Left renal pelvis (tissue), 4 donors: ENCODE measurements at places on chromosomes 1 and 21.

DNA sequence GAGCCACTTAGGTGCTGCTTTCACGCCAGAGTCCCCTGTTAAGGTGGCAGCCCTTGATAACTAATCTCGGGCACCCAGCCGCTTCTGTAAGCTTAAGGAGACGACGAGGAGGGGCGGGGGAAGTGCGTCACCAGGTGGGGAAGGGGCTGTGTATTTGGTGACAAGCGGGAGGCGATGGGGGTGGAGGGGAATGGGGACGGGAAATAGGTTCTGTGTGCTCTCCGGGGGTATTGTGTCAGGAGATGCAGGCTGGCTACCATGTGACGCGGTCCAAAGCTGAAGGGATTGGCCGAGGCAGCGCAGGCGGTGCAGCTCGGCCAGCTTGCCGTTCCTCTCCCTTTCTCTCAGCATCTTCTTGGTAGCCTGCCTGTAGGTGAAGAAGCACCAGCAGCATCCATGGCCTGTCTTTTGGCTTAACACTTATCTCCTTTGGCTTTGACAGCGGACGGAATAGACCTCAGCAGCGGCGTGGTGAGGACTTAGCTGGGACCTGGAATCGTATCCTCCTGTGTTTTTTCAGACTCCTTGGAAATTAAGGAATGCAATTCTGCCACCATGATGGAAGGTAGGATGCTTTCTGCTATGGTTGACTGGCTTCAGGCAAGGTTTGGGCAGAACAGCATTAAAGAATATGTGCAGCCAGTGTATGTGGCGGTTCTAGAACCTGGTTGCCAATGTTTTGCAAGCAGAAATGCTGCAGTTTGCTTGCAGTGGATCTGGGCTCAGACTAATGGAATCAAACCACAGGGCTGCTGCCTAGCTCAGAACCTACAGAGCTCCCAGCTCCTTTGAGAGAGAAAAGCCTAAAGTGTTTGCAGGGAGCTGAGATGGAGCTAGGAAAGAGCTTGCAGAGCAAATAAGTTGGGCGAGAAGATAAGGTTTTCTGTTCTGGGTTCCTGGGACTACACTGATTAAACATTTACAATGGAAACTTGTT lies at the start of gene SGIP1:
TSS of gene SGIP1 (plus strand) at position 350 of the 937 bp plus-strand sequence. CDS start at position 556, 206 bp downstream.
- DNase-seq, result no peak

GRCh38 chr21:16900685-16901084 lies 612.2 kb upstream of the CXADR start:
- DNase-seq, result no peak

DNA sequence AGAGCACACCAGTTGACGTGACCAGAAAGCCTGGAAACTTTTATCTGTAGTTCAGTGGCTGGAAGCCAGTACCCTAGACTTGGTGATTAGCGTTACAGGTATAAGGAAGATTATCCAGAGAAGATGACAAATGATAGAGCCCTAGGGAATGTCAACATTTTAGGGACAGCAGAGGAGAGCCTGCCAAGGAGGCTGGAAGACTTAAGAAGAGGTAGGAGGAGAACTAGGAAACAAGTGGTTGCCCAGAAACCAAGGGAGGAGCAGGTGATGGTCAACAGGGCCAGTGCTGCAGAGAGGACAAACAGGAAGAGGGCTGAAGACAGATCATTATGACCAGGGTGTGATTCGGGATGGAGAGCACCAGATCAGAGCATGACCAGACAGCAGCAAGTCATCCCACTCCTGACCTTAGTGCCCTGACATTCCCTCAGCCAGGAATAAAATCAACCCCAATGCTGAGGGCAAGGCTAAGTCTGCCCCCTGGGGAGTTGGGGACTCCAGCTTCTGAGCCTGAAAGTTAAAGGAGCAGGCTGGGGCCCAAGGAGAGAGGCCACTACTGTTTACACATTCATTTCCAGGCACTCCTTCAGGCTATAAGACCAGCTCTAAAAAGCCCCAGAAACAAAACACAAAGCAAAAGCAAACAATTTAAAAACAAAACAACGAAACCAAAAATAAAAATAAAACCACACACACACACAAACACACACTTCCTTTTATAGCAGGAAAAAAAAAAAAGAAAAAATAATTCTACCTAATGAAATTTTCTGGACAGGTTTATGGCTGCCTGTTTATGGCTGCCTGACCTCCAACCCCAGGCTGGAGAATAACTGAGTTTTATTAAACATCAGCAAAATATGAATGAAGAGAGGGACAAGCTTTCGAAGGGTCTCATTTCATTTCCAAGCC lies 48.6 kb upstream of the LRRC52 start:
- DNase-seq, result no peak

DNA sequence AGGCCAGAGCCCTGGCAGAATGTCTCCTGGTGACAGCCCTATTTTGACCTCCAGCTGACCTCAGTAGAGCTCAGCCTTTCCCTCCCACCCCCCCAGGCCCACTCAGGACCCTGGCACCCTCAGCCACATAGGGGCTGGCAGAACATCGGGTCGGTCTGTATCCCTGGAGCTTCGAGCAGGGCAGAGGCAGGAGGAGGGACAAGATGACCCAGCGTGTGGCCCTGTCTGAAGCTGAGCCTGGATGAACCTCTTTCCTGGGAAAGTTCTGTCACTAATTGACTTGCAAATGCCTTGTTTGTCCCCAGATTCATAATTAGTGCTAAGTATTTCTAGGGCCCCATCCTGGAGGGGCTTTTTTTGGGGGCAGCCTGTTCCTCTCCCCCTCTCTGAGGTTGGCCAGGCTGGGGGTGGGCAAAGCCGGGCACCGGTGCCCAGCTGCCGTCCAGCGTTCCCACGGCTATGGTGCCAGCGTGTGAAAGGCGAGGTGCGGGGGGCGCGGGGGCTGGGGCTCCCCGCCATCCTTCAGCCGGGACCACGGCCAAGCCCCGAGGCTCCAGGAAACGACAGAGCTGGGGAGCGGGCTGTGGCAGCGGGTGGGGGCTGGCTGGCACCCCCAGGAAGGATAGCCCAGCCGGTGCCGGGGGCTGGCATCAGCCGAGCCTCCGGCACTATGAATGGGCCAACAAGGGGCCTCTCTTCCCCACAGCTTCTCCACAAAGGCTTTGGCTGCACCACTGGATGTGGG lies 31.4 kb downstream of the RHBG start:
- DNase-seq, result no peak

GRCh38 chr1:3776231-3776961 lies 3.8 kb downstream of the SMIM1 start:
- DNase-seq, result no peak

DNA sequence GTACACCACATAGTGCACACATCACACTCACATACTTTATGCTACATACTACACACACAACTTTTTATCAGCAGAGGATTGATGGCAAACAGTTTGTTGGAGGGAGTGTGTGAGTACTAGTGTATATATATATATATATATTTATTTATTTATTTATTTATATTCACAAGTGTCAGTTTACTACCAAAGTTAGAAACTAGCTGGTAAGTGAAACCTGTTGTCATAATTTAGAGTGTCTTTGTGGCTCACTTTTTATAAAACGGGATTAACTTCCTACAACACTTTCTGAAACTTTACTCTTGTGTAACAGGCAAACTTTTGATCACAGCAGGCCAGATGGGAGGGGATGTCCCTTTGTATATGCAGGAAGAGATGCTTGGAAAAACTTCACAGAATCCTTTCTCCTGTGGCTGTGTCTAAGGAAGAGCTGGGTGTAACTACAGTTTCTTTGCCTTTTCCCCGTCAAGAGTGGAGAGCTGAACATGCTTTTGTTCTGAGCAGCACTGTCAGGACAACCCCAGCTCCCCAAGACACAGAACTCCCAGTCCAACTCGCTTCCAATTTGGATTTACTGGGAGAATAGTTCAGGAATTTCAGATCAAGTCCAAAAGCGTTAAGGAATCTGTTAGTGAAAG lies 1.9 kb upstream of the SAMD13 start:
- DNase-seq, result no peak

DNA sequence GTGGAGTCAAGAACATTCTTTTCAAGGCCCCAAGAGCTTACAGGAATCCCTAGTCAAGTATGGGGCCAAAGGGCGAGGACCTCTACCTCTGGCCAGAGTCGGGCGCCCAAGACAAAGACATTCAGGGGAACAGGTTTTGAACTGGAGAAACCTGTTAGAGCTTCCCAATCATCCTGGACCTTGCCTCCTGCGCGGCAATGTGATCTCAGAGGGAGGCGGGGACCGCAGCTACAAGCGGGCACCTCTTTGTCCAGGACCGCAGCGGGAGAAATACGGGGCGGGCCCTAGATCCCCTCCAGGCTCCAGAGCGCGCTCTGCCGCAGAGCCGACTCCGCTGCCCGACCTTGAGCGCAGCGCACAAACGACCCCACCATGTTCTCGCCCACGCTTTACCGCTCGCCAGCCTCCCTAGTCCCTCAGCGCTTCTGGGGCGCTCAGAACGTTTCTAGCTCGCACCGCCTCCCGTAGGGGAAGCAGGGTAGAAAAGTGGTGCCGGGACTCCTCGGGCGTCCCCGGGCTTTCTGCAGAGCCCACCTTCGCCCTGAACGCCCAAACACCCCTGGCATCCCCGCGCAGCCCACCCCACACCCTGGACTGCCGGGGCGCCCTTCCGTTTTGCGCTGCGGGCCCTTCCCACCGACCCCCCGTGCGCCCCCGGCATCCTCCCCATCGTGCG lies 28.1 kb downstream of the RABIF start:
- DNase-seq, result peak; percentile 38

DNA sequence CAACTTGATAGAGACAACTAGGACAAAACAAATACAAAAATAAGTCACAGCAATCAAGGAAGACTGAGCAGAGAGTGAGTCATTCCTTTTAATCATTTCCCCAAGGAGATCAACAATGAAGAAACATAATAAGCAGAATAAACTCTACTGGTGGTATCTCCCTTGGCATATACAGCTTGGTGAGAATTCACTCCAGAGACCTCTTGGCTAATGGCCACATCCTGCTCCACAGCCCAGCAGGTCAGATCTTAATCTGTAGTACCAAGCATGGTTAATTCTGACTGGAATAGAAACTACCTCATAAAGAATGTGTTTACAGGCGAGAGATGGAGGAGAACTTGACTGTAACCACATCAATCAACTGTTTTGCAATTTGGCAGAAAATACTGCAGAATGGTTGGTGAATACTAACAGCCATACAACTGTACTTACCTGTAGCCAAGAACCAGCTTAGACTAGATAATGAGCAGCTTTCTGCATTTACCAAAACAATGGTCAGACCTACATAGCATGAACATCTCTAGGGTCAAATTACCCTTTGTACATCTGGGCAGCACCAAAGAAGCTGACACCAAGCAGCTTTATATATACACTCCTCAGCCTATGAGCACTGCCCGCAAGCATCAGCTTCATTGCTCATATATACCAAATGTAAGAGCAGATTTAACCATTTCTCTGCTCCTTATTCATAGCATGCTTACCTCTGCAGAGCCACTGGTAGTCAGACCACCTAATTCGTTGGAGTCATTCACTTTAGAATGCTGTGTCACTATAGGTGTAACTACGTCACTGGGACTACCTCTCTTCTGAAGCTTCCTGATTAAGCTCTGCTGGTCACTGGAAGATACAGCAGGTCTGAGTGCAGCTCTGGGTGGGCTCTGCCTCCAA lies 51.0 kb downstream of the KIAA0319L start:
- DNase-seq, result no peak

- DNase-seq, result no peak
These were observed 114.9 kb downstream of the SIK1 start for GRCh38 chr21:43312011-43312410.

DNA sequence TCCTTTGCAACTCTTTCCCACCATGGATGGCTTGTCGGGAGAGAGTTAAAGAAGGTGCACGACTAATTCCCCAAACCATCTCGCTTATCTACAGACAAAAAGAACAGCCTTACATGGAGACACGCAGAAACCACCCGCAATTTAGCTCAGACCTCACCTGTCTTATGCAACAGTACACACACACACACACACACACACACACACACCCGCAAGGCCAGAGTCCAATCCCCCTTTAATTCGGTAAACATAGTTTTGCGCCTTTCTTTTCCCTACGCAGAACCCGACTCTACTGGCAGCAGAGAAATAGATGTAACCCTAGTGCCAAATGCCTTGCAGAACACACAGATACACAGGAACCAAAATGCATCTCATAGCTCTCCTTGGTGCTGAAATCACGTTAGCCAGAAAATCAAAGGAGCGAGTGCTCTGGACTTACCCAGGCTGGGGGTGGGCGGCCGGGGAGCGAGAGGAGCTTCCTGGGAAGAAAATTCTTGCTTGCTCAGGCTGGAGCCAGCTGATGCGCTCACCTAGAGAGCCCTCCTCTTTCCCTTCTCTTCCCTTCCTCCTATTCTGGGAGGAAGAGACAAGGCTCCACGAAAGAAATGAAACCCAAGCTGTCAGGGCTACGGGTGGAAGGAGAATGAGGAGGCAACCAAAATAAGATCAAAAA lies 470 bp downstream of the TNR start:
- peak; percentile 50 for DNase-seq

DNA sequence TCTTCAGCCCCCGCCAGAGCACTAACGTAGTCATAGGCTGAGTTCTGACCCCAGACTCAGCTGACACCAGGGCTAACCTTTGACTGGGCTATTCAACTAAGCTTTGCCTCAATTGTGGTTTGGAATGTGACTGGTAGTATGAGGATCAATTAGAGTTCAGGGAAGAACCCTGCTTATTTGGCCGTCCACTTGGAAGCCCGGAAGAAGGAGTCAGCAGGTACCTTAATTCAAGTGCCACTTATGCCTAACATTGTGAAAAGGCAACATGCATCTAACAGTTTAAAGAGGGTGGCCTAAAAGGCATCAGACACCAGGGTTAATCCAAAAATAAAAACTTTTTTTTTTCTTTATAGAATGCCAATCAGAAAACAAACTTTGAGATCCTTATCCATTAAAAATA lies 92.3 kb downstream of the BEND5 start:
- no peak for DNase-seq

- no peak for DNase-seq
These were observed 180.0 kb downstream of the ETS2 start for GRCh38 chr21:38985568-38986378.

- no peak for DNase-seq
These were observed 46.0 kb upstream of the MACF1 start for GRCh38 chr1:39158327-39159086.

DNA sequence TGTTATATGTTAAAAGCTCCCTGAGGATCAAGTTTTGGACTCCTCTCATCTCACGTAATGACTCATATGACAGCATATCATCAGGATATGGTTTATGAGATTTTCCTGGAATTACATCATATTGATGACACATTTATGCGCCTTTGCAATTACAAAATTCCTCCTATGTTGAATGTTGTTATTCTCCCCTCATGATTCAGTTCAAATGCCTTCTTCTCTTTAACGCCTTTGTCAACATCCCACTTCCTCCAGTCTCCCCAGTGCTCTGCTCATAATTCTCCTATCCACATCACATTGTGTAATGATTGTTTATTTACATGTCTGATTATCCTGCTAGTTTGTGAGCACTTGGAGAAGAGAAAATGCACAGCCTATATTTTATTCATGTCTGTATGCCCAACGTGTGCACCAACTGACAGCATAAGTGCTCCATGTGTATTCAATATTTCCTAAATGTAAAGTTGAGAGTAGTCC lies 80.9 kb upstream of the BACH1 start:
- no peak for DNase-seq

- DNase-seq, result no peak
These were observed 77.0 kb downstream of the CTH start for GRCh38 chr1:70487910-70488665.
